ENCODE measurements at places on chromosomes 5 and 9.

- no peak for DNase-seq
Observed at GRCh38 chr5:178346607-178347334, 114.2 kb upstream of the PHYKPL start.

DNA sequence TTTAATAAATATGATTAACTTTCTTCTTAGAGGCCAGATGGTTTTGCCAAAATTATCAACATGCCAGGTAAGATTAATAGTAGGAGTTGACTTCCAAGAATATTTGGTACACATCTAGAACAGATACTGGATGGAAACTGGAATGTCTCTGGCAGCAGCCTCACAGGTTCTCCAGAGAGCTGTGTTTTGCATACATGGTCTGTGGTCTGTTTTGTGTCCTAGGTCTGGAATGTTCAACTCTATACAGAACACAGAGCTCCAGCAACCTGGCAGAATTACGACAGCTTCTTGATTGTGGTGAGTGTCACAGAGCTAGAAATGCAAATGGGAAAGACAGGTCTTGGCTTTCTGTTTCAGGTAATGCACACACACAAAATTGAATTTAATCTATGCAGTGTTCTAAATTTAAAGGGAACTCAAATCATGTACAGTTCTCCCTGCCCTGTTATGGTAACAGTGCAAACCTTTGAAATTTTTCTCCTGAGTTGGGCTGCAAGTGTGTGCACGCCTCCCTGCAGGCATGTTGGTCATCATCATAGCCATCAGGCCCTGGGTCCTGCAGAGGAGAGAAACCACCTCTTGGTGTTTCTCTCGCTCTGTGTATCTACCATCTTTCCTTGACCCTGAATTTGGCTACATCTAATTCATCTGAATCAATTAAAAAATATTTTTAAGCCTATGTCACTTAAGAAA lies 58.3 kb downstream of the PIK3R1 start:
- DNase-seq = no peak

DNA sequence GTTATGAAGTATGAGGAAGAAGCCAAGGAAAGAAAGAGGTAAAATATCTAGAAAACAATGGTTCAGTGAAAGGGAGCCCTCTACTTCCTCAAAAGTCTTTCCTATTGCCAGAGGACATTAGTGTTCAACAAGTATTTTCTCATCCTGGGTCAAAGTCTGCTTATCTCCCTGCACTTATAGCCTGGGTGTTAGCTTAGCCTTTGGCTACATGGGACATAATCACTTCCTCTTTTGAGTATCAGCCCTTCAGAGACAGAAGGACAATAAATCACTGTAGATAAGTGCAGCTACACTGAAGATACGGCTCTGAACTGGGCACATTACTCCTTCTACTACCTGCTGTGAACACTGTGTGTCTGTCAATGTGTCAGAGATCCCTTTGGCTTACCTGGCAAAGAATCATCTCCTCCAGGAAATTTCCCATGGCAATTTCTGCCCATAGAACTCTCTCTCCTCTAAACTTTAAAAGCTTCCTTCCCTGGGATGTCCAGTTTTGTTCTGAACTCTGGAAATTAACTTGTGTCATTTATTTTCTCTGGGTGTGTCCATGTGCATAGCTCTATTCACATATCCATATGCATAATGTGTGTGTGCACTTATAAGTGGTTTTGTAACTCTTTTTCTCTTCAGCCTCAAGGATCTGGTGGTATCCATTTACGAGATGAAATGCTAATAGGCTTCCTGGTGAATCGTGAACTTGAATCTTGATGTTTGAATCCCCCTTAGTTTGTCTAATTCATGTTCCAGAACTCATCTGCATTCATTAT lies 30.0 kb upstream of the RECK start:
- DNase-seq = no peak

- DNase-seq = no peak
Observed at GRCh38 chr5:9419794-9420193, 126.1 kb downstream of the SEMA5A start.

GRCh38 chr5:67154556-67155206 lies 41.9 kb downstream of the CD180 start:
- DNase-seq = no peak

DNA sequence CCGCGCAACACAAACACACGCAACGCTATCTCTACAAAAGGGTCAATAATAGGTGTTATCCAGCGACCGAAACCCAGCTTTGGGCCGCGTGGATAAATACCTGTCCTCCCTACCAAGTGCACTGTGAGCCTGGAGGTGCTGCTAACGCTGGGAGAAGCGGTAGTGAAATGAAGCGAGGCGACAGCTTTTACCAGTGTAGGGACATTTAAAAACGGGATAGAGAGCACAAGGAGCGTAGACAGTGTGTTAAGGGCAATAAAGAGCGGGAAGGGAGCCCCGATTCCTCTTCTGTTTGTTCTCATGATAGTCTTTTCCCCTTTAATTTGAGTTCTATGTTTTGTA lies 421 bp upstream of the DEPDC1B start:
- no peak for DNase-seq

GRCh38 chr9:1910269-1910811 lies 104.8 kb upstream of the SMARCA2 start:
- DNase-seq = no peak

DNA sequence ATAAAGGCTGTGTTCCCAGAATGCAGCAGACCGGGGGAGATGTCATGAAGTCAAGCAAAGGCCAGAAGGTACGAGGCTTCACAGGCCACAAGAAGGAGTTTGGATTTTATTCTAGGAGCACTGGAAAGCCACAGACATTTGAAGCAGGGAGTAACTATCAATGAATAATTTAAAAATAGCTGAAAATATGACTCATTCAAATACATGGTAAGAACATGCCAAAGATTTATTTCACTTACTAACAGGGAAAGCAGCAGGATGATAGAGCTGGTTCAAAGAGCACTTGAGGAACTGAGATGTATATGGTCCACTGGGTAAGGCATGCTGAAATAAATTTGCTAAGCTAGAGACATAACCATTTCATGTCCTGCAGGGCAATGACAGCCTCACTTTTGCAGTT lies 53.2 kb downstream of the MSX2 start:
- no peak for DNase-seq

DNA sequence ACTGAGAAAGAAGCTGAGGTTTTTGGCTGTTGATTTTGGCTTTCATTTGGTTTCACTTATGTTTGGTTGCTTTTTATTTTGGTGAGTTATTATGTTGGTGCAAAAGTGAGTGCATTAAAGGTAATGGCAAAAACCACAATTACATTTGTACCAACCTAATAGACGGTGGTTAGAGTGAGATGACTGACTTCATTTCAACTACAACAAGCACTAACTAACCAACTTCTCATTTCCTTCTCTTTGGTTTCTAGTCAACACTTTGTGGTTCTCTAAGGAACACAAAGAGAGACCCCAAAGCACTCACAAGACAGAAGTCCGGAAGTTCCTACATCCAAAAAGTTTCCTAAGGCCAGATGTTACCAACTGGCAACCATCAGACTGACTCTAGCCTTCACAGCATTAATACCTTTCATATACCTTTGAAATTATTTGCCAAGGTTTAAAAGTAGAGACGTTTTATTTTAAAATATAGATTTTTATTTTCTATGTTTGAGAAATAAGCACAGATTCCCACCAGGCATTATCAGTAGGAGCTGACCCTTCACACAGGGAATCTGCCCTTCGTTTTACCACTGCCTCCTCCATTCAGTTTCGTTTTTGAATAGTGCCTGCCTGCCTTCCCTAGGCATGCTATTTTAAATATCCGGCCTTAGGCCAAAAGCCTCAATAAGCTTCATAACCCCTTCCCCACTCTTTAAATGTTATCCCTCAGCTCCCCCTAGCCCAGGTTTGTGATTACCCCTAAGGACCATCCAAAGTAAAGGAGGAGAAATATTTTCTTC lies 301.1 kb upstream of the PTGER4 start:
- peak; percentile 47 for DNase-seq

GRCh38 chr5:42490831-42491230 lies 67.6 kb downstream of the GHR start:
- DNase-seq = no peak

DNA sequence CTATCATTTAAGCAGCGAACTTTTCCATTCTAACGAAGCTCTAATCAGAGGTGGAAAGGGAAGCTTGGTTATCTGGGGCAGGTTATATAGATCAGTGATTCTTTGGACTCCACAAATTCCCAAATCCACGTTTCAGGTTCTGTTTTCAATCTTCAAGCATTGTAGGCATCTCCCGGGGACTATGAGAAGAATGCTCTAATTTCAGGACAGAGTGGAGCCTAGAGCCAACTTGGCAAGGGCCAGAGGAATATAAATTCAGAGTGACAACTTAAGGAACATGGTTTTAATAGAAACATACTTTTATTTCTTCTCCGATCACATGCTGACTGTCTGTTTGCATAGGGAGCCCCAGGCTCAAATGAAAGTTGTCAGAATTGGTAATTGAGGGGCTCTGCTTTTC lies 514.0 kb upstream of the KLF4 start:
- no peak for DNase-seq

DNA sequence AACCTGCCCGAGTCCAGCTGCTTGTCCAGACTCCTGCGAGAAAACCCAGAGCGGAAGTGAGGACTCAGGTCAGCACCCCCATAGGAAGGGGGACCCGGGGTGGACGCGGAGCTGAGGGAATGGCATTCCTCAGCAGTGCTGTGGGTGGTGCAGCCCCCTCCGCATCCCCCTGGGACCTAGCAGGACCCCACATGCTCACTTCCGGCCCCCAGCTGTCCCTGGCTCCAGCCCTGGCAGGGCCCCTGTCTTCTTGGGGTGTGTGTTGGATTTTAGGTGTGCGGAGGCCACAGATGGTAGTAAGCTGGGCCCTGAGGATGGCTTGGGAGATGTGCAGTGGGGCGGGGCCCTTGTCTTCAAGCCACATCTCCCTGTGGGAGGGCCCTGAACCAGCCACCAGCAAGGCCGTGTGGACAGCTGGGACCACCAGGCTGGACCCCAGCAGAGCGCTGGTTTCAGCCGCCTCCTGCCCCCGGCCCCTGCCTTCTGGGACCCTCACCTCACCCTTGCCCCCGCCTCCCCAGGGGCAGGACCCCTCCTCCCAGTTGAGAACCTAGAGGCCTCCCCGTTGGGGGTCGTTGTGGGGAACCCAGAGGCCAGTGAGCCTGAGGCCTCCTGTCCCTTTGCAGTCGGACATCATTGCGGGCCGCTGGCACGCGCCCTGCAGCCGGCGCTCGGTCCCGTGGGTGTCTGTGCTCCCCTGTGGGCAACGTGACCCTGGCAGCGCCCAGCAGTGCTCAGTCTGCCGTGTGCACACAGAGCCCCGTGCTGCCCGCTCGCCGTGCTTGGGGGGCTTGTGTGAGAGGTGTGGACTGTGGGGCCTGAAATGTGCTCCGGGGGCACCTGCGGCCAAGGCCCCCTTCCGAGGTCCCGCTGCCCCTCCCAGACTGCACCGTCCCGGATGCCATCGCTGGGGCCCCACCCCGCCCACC lies 10.8 kb upstream of the SLC9A3 start:
- no peak for DNase-seq

DNA sequence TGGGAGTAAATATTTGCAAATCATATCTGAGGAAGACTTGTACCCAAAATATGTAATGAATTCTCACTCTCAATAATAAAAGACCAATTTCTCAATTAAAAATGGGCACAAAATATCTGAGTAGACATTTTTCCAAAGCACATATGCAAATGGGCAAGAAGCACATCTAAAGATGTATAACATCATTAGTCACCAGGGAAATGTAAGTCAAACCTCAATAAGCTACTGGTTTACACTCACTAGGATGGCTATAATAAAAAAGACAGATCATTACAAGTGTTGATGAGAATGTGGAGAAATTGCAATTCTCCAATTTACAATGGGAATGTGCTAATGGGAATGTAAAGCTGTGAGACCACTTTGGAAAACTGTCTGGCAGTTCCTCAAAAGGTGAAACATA lies 13.9 kb downstream of the PCSK5 start:
- DNase-seq = no peak

DNA sequence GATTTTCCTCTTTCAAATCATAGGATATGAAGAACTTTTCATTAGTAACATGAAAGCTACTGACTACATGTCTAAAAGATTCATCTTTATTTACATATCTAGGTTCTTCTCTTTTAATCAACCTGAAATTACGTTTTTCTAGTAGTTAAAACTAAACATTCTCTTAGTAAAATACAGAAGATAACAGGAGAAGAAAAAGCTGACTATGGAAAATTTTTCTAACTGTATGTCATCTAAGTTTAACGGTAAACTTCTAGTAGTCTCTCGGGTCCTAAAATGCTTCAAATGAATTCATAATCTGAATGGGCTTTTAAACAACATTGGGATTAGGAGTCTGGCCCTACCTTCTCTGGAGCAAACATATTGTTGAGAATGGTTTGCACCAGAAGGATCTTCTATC lies 151.9 kb downstream of the PDE4D start:
- DNase-seq = no peak

DNA sequence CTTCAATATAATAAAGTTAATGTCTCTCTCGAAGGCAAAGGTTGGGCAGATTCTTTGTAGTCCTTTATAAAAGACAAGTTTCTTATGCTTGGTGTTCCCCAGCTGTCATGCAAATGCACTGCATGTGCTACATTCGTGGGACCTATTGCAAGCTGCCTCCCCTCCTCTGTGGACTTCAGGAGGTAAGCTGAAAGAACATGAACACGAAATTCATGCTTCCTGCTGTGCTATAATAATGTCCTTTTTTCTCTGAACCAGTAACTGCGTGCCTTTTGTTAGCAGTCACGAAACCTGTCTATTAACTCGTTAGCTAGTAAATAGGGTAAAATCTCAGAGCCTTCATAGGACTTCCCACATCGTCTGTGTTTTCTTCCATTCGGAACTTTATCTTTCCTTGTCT lies 363.5 kb downstream of the CDH9 start:
- DNase-seq = no peak

DNA sequence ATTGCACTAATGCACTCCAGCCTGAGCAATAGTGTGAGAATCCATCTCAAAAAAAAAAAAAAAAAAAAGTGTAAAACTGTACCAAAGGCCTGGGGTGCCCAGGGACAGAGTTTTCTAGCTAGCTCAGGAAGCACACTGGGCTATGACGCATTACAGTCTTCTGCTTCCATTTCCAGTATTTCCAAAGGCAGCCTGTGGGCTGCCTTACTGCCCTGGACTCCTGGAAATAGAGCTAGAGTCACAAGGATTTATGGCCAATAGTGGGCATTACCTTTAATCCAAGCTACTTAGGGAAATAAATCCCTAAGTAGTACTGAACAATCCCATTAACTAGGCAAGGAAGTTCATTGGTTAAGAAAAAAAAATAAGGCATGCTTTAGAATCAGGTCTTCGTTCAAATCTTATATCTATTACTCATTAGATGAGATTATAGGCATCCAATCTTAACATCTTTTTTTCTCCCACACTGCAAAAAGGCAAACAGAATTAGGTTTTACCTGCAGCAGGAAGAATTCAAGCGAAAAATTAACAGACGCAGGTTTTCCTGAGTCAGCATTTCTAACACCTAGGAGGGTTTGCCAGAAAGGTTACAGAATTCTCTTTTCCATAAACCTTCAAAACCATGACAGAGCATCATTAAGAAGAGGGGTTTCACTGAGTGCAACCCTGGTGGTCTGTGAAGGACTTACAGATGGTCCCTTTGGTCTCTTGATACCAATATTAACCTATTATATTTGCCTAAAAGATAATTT lies 85.6 kb upstream of the CCDC112 start:
- DNase-seq = no peak

All from CD4-positive, alpha-beta memory T cell (primary cell).